ENCODE measurements at places on chromosomes 12 and 14.
A peak's percentile ranks its signal among the peaks of the same experiment; 100 is the strongest.

GRCh38 chr12:111006621-111007020 lies 86.2 kb upstream of the MYL2 start:
- DNase-seq = no peak

- DNase-seq = no peak
Measured at GRCh38 chr14:29724991-29725390, 202.7 kb downstream of the PRKD1 start.

- DNase-seq = no peak
Measured at GRCh38 chr12:110091136-110091711, 32.9 kb upstream of the IFT81 start.

- DNase-seq = no peak
Measured at GRCh38 chr14:68679746-68680467, 113.0 kb downstream of the ZFP36L1 start.

GRCh38 chr12:47903151-47903611 lies 1.6 kb downstream of the VDR start:
- no peak for DNase-seq

DNA sequence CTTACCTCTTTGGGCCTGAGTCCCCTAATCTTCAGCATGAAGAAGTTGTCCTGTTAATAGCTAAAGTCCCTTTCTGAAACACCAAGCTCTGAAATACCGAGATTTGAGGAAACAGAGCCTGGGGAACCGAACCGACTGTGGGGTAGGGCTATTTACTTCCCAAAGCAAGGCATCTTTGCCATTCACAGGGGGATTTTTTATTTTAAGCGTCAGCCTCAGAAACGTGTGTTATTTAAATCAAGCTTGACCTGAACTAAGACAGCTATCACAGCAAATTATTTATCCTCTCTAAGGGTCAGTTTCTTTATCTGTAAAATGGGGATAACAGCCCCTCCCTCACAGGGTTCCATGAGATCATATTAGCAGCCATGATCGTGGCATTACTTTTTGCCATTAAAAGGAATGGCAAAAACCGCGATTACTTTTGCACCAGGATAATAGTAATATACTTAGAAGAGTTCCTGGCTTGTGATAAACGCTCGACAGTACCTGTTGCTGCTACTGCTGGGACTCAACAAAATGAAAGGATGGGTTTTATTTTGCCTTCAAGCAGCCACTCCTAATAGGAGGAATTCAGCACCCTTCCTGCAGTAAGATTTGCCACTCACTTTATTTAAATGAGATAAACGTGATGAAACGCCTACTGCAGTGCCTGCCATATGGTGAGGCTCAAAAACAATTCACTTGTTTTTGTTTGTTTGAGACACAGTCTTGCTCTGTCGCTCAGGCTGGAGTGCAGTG lies 1.3 kb upstream of the CORO1C start:
- no peak for DNase-seq

DNA sequence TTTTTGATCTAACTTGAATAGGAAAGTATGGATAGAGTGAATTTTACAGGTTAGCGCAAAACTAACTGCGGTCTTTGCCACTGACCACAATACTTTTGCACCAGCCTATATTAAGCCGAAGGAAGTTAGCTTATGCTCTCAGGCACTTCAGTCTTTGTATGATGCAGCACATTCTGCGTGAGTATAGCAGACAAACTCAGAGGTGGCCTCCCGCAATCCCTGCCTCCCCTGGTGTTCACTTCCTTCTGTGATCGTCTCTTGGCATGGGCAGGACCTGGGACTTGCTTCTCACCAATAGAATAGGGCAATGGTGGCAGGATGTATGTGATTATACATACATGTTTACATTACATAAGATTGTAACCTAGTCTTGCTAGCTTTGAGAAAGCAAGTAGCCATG lies 10.3 kb upstream of the SLC6A13 start:
- DNase-seq = no peak

DNA sequence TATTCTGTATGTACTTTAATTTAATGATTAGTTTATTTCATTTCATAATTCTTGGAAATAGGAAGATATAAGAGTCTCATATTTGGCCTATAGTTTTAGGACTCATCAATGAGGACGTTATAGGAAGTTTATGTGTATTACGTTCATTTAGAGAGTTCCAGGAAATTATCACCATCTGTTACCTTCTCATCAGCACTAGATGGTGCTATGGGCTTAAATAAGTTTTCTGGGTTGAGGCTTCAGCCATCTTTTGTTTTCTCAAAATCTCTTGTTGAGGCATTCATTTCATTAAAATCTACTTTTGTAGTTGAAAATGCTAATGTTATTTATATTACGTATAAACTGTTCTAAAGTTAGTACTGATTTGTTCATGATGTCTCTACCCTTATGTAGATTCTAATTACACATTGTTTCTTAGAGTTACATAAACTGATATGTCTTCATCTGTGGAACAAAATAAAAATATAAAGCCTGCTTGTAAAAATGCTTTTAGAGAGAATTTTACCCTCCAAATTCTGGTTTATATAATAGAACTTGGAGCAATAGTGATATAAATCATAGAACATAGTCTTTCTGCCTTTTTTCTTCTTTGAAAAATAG lies 89.2 kb downstream of the CFAP54 start:
- DNase-seq = peak; percentile 12

GRCh38 chr12:109302358-109302757 lies 6.7 kb downstream of the FOXN4 start:
- no peak for DNase-seq

- DNase-seq = no peak
Measured at GRCh38 chr14:69101331-69101826, 51.5 kb downstream of the DCAF5 start.
